ENCODE measurements at places on chromosomes 12 and 14.

DNA sequence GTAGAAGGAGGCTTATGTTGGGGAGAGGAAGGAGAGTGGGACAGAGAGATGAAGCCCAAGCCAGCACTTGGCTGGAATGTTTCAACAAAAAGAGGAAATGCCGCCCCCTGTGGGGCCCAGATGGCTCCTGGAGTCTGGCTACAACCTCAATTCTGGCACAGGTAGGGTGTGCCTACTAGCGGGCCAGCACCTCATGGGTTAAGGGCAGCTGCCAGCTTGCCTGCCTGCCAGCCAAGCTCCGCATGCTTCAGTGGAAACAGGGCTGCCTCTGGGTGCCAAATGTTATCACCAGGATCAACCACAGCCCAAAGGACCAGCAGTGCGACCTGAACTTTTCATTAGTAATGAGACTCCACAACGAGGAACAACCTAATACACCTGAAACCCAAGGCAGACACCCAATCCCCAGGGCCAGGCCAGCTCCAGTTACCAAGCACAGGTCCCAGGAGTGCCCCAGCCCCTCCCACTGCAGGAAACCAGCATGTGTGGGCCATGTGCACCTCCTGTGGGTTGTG is 11.3 kb downstream of the RAB15 start:
- DNase-seq = no peak

- no peak for DNase-seq
Observed at GRCh38 chr12:16716928-16717327, 111.0 kb upstream of the LMO3 start.

DNA sequence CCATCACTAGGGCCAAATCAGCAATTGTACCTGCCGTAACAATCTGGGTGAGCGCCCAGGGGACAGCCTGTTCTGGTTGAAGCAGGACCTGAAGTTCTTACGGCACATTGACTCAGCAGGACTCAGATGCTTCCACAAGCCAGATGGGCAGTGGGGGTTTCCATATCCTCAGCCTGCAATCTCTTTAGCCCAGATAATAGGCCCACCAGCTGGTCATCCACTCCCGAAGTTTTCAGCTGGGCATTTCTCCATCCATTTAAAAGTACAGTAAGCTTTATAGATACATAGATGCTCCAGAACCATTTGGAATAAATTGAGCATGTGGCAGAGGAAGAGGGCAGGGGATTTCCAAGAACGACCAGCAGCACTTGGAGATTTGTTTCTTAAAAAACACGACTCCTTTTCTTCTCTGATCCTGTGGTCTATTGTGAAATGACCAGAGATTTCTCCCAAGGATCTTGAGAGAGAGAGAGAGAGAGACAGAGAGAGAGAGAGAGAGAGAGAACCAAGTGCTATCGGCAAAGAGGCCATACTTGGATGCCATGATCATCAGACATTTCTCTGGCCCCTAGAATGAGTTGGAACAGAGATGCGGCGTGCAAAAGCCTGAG is 74.8 kb upstream of the PLXNC1 start:
- DNase-seq = no peak

DNA sequence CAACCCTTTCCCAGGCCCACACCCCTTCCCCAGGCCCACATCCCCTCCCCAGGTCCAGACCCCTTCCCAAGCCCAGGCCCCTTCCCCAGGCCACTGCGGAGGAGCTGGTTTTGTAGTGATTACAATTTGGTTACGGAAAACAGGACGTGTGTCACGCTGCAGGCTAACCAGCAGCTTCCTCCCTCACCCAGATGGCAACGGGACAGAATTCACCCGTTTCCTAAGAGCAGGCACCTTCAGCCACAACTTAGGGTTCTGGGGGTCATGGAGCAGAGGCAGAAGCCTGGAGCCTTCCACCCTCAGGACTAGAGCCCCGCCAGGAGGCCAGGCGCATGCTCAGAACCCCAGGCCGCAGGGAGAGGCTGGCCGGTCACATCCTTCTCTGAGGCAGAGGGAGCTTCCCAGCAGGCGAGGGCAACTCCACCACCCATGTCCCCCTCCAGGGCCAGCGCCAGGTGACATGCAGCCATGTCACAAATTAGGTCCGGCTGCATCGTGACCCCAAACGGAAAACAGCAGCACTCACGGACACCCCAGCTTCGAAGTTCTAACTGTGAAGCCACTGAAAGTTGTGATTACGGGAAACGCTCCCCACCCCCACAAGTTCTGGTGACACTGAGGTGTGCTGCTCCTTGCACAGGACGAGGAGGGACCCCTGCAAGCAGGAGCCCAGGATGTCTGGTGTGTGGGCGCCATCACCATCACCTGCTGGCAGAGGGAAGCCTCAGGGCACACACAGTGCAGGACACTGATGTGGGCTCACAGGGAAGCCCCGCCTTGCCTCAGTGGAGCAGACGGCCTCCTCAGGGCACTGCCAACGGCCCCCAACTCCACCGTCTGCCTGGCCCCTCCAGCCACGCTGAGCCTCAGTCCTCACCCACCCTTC is 7.7 kb downstream of the BRF1 start:
- no peak for DNase-seq

- DNase-seq = no peak
Observed at GRCh38 chr12:91424506-91424905, 241.9 kb upstream of the DCN start.

DNA sequence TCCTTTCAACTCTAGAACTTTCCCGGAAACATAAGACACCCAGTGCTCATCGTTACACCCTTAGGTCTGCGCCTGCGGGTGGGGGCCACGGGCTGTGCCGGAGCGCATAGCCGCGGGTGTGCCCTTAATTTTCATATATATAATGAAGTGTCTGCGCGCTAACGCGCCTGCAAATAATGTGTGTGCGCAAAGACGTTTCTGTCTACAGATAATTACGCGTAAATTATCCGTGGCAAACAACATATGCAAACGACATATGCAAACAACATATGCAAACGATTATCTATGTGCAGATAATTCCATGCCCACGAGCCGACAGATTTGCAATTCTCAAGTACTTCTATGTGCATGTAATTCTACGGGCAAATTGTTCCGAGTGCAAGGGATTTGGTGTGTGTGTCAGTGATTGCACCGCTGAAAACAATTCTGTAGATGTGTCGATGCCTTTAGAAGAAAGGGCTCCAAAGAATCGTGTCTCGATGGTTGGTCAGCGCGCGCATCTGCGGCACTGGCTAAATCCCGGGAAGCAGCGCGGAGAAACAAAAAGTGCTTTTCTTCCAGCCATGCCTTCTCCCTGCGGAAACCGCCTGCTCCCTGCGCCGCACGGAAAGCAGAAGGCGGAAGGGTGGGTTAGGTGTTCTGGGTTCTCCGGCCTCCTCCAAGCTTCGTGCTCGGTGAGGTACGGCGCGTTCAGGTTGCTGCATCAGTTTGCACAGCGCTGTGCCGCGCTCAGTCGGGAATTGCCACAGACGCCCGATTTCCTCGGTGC is 34.5 kb upstream of the TBX5 start:
- no peak for DNase-seq

GRCh38 chr12:11875414-11875935 is 195.3 kb upstream of the BCL2L14 start:
- DNase-seq = no peak

All from stimulated activated CD4-positive, alpha-beta T cell treated with anti-CD3 and anti-CD28 coated beads, Interleukin-1b, Interleukin-23, amount 100 ng/mL, for 1 hour (primary cell).